A172 (cell line): ENCODE measurements at places on chromosomes 16 and 17. TPM values are rescaled to one million over a fixed set of nuclear protein-coding genes. Genes with fewer than 3 reads are reported as not detected.

The RFWD3 gene
- 59.3 and 79.9 TPM in 2 replicates for total RNA-seq

The SLFN11 gene
- 37.2 and 54.4 TPM in 2 replicates for total RNA-seq

The ITGB3 gene
- total RNA-seq = not detected in 2 replicates

The SLC2A4 gene
- not detected in 2 replicates for total RNA-seq

The KRT32 gene
- 0.12 TPM in 1 of 2 replicates, not detected in the other for total RNA-seq

The EMC6 gene
- total RNA-seq = 43.4 and 66.8 TPM in 2 replicates

The ODAD4 gene
- 1.8 and 2.2 TPM in 2 replicates for total RNA-seq

The CACNG5 gene
- not detected in 2 replicates for total RNA-seq

The SDR42E1 gene
- 0.03 and 0.14 TPM in 2 replicates for total RNA-seq

The MPV17L gene
- 0.02 TPM in 1 of 2 replicates, not detected in the other for total RNA-seq

The FBXO39 gene
- 0.31 TPM in 1 of 2 replicates, not detected in the other for total RNA-seq

The TAOK1 gene
- total RNA-seq = 46.6 and 64.3 TPM in 2 replicates

The ADAP2 gene
- total RNA-seq = 2.0 and 3.2 TPM in 2 replicates

The ADGRG3 gene
- total RNA-seq = not detected in 2 replicates

The MYLK3 gene
- total RNA-seq = 0.69 and 1.00 TPM in 2 replicates

The ARL5C gene
- not detected in 2 replicates for total RNA-seq

The VTN gene
- total RNA-seq = 0.43 and 4.4 TPM in 2 replicates

The CALB2 gene
- total RNA-seq = 2.6 and 5.2 TPM in 2 replicates

The MC1R gene
- total RNA-seq = 7.2 and 9.8 TPM in 2 replicates

The HES7 gene
- not detected in 2 replicates for total RNA-seq

The LHX1 gene
- total RNA-seq = 0.77 and 1.4 TPM in 2 replicates

The AURKB gene
- total RNA-seq = 110 and 114 TPM in 2 replicates

The TBX4 gene
- total RNA-seq = 0.10 and 1.0 TPM in 2 replicates

The C16orf54 gene
- 0.09 TPM in 1 of 2 replicates, not detected in the other for total RNA-seq

The LGALS9B gene
- not detected in 2 replicates for total RNA-seq

The UMOD gene
- total RNA-seq = not detected in 2 replicates

The CD300E gene
- total RNA-seq = not detected in 2 replicates

The CYGB gene
- 0.05 and 1.1 TPM in 2 replicates for total RNA-seq

The DPEP3 gene
- not detected in 2 replicates for total RNA-seq

The OR1F1 gene
- total RNA-seq = not detected in 2 replicates

The CNTNAP4 gene
- total RNA-seq = not detected in 2 replicates

The MLKL gene
- total RNA-seq = 16.0 and 16.8 TPM in 2 replicates

The B9D1 gene
- 41.5 and 65.1 TPM in 2 replicates for total RNA-seq

The ADAM11 gene
- total RNA-seq = 2.2 and 2.8 TPM in 2 replicates

The EFCAB13 gene
- total RNA-seq = not detected in 2 replicates

The SERPINF2 gene
- total RNA-seq = 0.64 and 1.9 TPM in 2 replicates

The TMEM235 gene
- total RNA-seq = not detected in 2 replicates

The FOXF1 gene
- 2.1 TPM in 2 replicates for total RNA-seq

The P2RX1 gene
- total RNA-seq = 0.67 and 1.2 TPM in 2 replicates

The RPUSD1 gene
- 58.3 and 70.0 TPM in 2 replicates for total RNA-seq

The CA7 gene
- total RNA-seq = not detected in 2 replicates

The SOX15 gene
- 2.0 and 7.2 TPM in 2 replicates for total RNA-seq

The HOXB8 gene
- 34.8 and 56.0 TPM in 2 replicates for total RNA-seq

The ANKRD13B gene
- total RNA-seq = 17.6 and 21.8 TPM in 2 replicates

The CTRL gene
- 0.33 and 0.96 TPM in 2 replicates for total RNA-seq

The TLCD3B gene
- total RNA-seq = 0.38 and 1.1 TPM in 2 replicates

The RGS11 gene
- 0.07 TPM in 1 of 2 replicates, not detected in the other for total RNA-seq

The CCP110 gene
- 19.5 and 19.9 TPM in 2 replicates for total RNA-seq

The KRTAP17-1 gene
- total RNA-seq = not detected in 2 replicates

The BICDL2 gene
- total RNA-seq = not detected in 2 replicates

The MRPL27 gene
- 109 and 138 TPM in 2 replicates for total RNA-seq

The ANKRD11 gene
- 48.3 and 61.6 TPM in 2 replicates for total RNA-seq

The LRRC37A3 gene
- total RNA-seq = 3.6 and 6.4 TPM in 2 replicates

The ACAP1 gene
- total RNA-seq = 0.90 and 4.1 TPM in 2 replicates

The CBFB gene
- total RNA-seq = 72.3 and 89.4 TPM in 2 replicates

The KRT16 gene
- total RNA-seq = 0.50 and 2.2 TPM in 2 replicates

The LRRC37B gene
- 17.7 and 24.1 TPM in 2 replicates for total RNA-seq

The CCDC144A gene
- total RNA-seq = 4.0 and 4.4 TPM in 2 replicates

The C16orf92 gene
- not detected in 2 replicates for total RNA-seq

The NME1 gene
- total RNA-seq = 472 and 514 TPM in 2 replicates
